BJ (cell line): ENCODE measurements at places on chromosomes 3 and 15. TPM values are rescaled to one million over a fixed set of nuclear protein-coding genes. Genes with fewer than 3 reads are reported as not detected.

Gene ITGA11
- 47.2 and 72.7 TPM in 2 replicates for polyA plus RNA-seq

Gene SERINC4
- 0.04 TPM in 1 of 2 replicates, not detected in the other for polyA plus RNA-seq

Gene GOLGA8S
- polyA plus RNA-seq, result 0.01 and 0.04 TPM in 2 replicates

Gene CYP8B1
- not detected in 2 replicates for polyA plus RNA-seq

Gene NEK11
- polyA plus RNA-seq, result 2.6 and 5.9 TPM in 2 replicates

Gene SLC24A5
- polyA plus RNA-seq, result not detected in 2 replicates

Gene SLC28A1
- polyA plus RNA-seq, result 0.05 TPM in 1 of 2 replicates, not detected in the other
